ENCODE measurements at places on chromosomes 5 and 9.

DNA sequence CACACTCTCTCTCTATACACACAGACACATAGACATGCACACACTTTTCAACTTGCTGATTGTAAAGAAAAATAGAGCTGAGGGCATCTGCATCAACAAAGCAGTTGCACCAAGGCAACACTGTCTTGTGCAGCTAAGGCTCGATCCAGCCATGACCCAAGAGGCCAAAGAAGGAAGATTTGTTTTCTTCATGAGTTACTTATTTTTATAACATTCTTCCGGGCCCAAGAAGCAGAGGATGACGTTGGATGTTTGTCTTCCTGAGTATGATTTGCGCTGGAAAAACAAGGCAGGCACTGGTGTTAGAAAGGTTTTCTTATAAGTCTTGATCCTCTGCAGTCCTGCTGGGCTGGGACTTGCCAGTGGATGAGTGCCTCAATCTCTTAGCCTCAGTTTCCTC lies 344.1 kb downstream of the ADAMTS6 start:
- no peak for DNase-seq

GRCh38 chr5:73892806-73893205 lies 266.8 kb downstream of the ARHGEF28 start:
- DNase-seq, result no peak

GRCh38 chr5:119321569-119322311 lies 34.1 kb upstream of the TNFAIP8 start:
- DNase-seq, result no peak

GRCh38 chr5:103259705-103260355 lies 1.3 kb downstream of the MACIR start:
- DNase-seq, result peak; percentile 35

- DNase-seq, result no peak
Observed at GRCh38 chr5:149063017-149063687, at the start of gene SH3TC2. TSS of gene SH3TC2 (minus strand) at chr5:149063062. CDS start at chr5:149063022, 40 bp downstream.

- no peak for DNase-seq
Observed at GRCh38 chr5:115180165-115180709, 10.5 kb upstream of the TRIM36 start.

DNA sequence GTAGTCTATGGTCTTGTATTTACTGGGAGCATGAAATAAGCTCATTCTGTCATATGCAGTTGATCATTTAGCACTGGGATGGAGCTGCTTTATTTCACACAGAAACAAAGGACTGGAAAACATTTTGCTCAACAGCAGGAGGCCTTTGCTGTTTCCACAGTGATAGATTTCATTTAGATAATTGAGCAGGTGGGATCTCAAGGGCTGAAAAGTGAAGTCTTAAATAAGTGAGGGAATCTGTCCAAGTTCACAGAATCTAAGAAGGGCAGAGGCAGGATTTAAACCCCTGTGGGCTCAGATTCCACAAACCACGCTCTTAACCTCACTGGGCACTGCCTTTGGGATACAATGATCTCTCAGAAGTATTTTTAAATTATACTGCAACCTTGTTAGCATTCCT lies 47.8 kb downstream of the PRLR start:
- no peak for DNase-seq

DNA sequence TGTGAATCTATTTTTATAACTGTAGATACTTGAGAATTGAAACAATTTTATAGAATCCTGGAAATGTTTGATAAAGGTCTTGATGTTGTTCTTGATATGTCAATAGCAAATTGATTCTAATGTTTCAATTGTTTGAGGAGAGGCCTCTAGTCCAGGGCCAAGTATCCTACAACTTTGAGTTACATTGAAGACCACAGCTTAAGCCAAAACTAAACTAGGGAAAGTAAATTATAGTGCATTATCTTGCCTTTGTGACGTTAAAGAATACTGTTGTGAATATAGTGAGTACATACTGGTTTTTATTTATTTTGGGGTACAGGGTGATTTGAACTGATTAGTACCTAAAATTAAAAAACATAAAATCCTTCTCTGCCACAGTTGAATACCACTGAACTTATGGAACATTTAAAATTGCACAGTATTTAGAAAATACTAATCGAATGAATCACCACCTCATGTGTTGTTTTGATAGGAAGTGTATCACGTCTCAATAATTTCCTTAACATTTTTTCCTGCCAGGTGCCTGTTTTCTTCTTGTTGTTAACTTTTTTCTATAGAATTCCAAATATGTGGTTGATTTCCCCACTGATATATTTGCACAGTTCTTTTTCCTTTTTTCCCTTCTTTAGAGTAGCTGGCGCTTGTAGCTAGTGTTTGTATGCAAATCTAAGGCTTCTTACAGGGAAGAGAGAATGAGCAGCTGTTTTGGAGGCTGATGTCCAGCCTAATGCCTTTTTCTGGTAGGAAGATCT lies 12.5 kb downstream of the ARHGEF28 start:
- no peak for DNase-seq

GRCh38 chr5:172496671-172497371 lies 42.5 kb upstream of the SH3PXD2B start:
- no peak for DNase-seq

DNA sequence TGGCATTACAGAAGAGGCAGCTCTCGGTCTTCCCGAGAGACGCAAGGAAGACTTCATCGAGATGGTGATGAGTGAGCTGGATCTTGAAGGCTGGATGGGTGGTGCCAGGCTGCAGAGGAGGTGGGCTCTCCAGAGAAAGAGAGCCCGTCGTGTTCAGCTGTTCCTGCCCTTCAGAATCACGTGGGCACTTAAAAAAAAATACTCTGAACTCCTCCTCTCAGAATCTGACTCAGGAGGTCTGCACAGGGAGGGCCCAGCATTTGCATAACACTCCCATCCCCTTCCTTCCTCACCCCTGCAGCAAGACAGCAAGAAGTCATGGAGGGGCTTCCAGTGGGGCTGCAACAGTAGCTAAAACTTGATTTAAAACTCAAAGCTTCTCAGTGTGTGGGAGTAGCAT lies 203.0 kb downstream of the ATPSCKMT start:
- DNase-seq, result no peak

DNA sequence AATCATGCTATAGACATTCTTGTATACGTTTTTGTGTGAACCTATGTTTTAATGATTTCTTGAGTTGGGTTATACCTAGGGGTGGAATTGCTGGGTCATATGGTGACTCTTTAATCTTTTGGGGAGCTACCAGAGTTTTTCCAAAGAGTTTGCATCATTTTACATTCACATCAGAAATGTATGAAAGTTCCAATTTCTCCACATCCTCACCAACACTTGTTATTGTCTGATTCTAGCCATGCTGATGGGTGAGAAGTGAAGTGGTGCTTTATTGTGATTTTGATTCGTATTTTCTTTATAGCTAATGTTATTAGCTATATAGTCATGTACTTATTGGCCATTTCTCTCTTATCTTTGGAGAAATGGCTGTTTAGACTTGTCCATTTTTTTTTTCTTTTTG lies 18.1 kb downstream of the OCLN start:
- DNase-seq, result no peak

GRCh38 chr5:77086368-77086688 lies 757 bp downstream of the ZBED3 start:
- peak; percentile 83 for DNase-seq

DNA sequence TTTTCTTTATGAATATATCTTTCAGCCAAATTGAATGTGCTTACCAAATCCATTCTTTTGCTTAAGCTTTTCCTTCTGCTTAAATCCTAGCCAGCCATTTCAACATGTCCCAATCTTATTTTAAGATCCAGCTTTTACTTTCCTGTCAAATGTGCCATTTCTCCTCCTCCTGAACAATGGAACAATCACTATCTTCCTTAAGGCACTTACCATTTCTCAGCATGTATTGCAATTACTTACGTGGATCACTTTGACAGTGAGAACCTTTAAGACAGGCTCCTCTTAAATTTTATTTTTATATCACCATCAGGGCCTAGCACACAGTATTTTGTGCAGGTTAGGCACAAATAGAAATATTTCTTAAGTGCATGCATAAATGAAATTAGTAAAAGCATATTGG lies 4.4 kb upstream of the CDO1 start:
- no peak for DNase-seq

DNA sequence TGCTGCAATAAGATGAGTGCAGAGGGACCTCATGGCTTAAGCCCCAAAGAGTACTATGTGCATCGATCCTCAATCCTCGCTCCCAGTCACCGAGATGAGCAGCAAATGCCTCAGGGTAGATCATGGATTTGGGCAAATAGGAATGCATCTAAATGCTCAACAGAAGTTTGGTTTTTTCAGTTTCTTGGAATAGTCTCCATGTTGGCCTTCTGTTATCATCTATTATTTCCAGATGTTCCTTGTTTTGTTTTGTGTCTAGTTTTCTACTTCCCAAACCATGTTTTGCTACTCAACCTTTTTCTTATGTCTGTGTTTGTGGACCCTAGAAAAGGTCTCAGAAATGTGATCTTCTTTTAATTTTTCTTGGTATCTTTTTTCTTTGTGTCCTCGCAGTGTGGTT lies 43.5 kb upstream of the RASGRF2 start:
- DNase-seq, result no peak

DNA sequence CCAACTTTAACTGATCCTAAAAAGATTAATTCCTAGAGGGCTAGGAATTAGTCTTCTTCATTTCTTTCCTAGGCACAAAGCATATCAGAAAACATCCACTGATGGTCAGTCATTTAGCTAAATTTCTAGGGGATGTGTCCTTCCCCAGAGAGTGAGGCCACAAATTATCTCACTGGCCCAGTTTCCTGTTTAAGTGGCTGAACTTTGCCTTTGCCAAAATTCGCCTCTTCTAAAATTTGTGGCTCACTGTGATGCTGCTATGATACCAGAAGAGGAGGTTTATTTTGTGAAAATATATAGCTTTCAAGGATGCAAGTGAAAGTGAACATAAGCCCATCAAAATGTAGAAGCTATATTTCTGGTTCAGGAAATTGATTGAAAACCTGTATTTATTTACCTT lies 98.1 kb upstream of the FER start:
- no peak for DNase-seq

- no peak for DNase-seq
Observed at GRCh38 chr9:129012343-129012742, 15.8 kb downstream of the SH3GLB2 start.

DNA sequence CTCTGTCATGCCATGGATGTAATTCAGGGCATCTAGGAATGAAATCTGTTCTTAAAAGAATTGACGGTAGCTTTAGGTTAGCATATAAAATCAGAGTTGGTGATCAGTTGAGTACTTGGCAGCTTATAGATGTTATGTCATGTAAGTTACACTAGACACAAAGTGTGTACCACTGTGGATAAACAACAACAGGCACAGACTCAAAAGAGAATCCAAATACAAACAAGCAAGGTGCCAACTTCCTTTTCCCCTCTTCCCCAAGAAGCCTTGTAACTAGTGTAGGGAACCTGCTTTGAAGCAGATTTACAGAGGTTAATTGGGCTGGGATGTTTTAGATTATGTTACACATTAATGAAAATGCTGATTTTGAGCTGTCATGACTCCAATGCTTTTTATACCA lies 167.2 kb downstream of the PBX3 start:
- DNase-seq, result no peak

- DNase-seq, result no peak
Observed at GRCh38 chr5:14976486-14976885, 104.9 kb upstream of the ANKH start.

DNA sequence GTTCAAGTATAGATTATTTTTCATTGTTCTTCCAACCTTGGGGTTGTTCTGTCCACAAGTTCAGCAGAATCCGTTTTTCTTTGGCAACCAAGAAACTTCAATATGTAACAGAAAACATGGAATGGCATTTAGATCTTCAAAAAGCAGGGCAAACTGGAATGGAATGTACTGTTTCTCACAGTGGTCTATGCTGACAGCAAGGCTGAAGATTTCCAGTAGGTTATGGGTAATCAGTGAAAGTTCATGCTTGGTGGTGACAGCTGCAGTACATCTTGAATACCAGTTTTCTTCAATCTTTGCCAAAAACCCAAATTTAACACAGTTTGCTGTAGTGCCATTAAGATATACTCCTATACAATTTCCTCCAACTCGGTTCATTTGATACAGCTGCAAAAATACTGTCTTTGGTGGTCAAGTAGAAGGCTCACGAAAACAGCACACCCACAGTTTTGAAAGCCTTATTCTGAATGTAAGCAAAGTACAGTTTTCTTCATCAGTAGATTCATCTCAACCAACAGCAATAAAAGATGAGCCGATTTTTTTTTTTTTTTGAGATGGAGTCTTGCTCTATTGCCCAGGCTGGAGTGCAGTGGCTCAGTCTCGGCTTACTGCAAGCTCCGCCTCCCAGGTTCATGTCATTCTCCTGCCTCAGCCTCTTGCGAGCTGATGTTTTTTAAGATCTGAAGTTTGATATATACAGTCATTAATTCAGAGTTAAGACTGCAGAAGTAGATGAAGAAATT lies 4.9 kb downstream of the TRIM52 start:
- no peak for DNase-seq

- DNase-seq, result no peak
Observed at GRCh38 chr5:99025298-99026045, 96.7 kb upstream of the CHD1 start.

DNA sequence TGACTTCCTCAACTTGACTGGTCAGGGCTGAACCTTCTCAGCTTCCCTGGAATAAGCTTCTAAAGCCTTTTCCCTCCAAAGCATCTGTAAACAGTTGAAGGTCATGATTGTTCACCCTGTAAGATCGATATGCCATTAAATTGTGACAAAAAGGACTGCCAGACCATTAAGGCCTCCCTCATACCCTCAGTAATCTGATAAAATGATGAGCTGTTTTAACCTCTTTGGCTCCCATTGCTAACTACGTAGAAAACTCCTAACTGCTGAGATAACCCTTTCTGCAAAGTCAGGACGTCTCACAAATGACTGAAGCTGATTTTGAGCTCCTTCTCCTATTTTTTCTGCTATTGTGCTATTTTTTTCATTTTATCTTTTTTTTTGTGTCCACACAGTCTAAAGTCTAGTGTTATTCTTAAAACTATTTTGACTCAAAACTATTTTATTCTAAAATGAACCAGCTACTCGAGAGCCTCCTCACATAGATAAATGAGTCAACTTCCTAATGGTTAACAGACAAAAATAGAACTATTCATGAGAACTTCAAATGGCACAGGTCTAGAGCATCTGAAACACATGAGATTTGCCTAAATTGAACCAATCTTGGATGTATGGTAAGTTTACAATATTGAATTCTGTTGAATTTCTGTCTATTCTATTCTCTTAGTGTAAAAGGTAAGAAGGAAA lies 395.6 kb upstream of the TLE4 start:
- DNase-seq, result no peak

GRCh38 chr5:159601216-159601615 lies 270.9 kb upstream of the IL12B start:
- no peak for DNase-seq

- no peak for DNase-seq
Observed at GRCh38 chr9:109232449-109233237, 65.6 kb upstream of the FRRS1L start.

- DNase-seq, result no peak
Observed at GRCh38 chr5:40995801-40996586, 75.1 kb downstream of the MROH2B start.

DNA sequence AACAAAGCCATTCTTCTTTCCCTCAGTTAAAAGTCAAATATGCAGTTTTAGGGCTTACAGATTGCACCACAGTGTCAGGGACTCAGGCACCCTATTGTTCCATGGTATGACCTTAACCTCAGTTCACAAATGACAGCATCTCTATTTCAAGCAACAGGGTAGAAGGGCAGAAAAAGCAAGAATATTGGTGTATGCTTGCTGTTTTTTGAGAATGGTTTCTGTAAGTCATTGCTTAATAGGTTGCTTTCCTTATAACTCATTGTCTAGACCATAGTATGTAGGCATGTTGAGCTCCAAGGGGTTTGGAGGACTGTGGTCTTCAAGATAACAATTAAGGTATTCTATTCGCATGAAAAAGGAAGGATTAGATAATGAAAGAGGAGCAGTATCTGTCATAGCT lies 183.5 kb upstream of the EDIL3 start:
- no peak for DNase-seq
